ENCODE measurements at places on chromosomes 1 and 21.

- DNase-seq, result no peak
These were observed 104.3 kb downstream of the LACTBL1 start for GRCh38 chr1:22868331-22868730.

- no peak for DNase-seq
These were observed 20.7 kb upstream of the PRSS38 start for GRCh38 chr1:227794817-227795192.

DNA sequence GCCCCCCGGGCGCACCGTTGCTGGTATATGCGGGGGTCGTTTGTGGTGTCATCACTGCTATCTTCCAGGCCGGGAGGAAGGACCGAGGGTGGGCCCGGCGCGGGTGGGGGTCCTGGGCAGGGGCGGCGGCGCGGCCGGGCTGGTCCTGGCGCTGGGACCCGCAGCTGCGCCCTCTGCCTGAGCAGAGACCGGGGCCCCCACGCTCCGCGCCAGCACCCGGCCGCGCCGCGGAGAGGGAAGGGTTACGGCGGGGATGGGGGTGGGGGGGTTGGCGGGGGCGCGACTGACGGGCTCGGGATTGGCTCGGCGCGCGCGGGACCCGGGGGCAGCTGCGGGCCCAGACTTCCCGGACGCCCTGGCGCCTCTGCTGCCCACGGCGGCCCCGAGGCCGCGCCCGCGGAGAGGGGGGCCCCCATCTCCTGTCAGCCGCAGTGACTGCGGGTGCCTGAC, 13.8 kb upstream of the SAMD11 start:
- no peak for DNase-seq

DNA sequence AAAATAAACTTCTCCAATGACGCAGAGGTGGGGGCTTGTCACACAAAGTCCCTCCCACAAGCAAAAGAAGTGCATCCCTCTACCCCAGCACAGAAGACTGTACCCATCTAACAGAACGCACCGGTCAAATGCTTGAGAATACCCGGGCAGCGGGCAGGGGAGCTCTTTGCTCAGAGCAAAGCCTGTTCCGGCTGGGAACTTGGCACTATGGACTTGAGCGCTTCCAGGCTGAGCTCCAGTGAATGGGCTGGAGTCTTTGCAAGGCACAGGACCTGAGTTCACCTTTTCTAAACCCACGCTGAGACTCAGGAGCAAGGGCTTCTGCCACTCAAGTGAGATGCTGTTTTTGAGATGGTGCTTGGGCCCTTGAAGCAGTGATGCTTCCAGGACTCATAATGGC, 20.3 kb downstream of the RHBG start:
- no peak for DNase-seq

- no peak for DNase-seq
These were observed 541 bp upstream of the CD58 start for GRCh38 chr1:116571215-116571919.

Measured in stimulated activated CD8-positive, alpha-beta memory T cell treated with anti-CD3 and anti-CD28 coated beads, Interleukin-15, amount 100 ng/mL, for 1 hour (primary cell).